ENCODE measurements at places on chromosomes 12 and 14.

DNA sequence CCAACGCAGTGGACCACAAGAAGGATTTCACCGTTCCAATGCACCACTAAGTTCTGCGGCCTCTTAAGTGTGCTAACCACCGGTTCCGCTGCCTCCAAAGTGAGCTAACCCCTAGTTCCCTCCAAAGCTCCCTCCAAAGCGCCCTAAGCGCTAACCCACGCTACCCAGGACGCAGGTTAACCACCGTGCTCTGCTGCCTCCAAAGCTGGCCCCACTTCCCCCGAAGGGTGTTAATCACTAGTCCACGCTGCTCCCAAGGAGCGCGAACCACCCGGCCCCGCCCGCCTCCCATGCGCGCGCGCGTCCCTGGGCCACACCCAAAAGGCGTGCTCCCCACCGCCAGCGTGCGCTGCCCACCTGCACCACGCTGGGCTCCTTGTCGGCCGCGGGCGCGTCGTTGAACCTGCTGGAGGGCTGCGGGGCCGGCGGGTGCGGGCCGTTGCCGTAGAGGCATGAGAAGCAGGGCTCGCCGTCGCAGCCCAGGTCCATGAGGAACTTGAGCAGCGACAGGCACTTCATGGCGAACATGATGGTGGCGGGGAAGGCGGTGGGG is 11.7 kb downstream of the FAM181A start:
- no peak for DNase-seq

DNA sequence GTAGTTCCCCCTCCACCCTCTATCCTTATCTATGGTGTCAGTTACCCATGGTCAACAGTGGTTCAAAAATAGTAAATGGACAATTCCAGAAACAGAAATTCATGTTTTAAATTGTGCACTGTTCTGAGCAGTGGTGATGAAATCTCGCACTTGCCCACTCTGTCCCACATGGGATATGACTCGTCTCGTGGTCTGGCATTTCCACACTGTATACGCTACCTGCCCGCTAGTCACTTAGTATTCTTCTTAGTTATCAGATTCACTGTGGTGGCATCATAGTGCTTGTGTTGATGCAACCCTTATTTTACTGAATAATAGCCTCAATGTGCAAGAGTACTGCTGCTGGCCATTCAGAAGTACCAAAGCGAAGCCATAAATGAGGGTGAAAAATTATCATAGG is 507.0 kb downstream of the SNAPC1 start:
- no peak for DNase-seq

DNA sequence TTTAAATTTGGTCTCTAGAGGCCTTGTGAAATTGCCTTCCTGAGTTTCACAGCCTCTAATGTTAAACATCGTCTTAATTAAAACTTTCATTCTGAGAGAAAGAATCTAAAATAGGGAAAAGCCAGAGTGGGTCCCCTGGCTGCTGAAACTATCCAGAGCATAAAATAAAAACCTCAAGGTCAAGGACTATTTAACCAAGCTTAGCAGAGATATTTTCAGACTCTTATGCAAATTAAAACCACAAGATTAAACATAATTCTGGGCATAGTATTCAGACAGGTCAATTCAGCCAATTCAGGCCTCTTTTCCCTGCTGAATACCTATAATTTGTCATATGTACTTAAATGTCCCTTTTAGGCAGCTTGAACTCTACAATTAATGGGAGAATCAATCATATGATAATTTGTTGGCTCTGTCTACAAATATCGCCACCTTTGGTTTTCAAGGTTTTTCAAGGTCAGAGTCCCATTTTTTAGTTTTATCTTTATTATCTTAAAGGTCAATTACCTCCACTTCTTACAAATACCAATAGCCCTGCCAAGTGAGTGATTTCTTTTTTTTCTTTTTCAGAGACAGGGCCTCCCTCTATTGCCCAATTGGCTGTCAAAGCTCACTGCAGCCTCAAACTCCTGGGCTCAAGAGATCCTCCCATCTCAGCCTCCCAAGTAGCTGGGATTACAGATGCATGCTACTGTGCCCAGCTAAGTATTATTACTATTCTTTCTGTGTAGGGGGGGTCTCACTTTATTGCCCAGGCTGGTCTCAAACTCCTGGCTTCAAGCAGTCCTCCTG is 257.1 kb downstream of the PHLDA1 start:
- DNase-seq, result no peak

DNA sequence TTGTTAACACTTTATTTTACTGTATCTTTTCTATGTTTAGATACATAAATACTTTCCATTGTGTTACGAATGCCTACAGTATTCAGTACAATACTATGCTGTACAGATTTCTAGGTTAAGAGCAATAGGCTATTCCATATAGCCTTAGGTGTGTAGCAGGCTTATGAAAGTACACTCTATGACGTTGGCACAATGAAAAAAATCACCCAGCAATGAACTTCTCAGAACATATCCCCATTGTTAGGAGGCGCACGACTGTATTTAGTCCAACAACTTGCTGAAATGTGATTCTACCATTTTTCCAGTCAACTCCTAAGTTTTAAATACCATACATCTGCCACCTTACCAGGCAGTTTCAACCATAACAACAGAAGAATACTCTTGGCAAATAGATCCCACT is 1.8 kb downstream of the PARP11 start:
- no peak for DNase-seq

DNA sequence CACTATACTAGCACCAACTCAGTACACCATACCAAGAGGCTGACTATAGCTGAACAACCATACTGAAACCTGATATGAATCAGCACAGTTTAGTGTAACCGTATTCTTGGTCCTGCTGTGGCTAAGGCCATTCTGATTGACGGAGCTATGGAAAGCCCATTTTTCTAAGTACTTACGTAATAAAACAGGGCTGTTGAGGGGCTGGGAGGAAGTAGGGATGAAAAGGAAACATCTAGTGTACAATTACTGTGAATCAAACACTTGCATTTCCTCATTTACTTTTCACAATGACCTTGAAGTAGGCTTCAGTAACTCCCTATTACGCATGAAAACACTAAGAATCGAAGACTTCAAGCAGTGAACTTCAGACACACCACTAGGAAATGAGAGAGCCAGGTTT is 198.2 kb downstream of the BTG1 start:
- no peak for DNase-seq

GRCh38 chr14:94868772-94869072 is 98.8 kb upstream of the GSC start:
- no peak for DNase-seq

DNA sequence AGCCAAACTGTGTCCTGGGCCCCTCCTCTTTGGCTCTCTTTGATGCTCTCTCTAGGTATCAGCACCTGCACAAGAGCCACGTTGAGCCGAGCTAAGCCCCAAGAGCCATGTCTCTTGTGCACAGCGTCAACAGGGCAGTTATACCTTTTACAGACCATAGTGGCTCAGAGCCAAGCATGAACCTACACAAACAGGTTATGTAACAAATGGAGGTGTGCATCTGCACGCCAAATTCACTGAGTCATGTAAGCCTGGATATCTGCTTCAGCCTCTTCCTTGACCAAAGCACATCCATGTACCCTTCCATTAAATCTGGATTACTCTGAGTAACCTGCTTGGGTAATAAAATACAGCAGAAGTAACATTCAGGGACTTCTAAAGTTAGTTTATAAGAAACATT is 509.7 kb downstream of the NAV3 start:
- no peak for DNase-seq

DNA sequence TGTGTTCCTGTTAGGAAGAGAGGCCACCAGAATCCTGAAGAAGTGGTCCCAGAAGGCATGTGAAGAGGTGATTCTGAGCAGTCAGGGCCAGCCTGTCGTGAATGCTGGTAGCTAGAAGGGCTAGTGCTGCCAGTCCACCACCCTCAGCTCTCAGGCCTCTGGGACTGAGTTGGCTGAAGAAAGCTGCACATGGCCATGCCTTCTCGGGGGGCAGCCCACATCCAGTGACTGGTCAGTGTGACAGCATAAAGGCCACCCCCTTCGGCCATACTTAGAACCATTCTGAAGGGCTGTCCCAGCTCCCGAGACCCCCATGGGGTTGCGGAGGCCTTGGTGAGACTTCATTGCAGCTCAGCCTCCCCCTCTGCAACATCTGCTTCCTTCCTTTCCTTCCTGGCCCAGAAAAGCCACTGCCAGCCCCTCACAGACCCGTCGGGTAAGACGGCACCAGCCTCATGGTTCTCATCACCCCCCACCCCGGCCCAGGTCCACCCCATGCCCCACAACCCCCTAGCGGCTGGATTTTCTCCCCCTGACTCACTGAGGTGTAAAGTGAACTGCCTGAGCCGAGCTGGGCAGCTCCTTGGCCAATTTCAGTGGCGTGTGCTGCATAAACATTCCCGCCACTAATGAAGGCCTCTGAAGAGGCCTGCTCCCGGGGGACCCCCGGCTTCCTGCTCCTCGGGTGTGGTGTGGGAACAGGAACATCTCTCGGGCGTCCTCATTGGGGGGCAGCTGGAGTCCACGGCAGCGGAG is 49.5 kb upstream of the DIO3 start:
- DNase-seq, result no peak

- DNase-seq, result no peak
Measured at GRCh38 chr12:128743916-128744315, 79.8 kb downstream of the SLC15A4 start.

DNA sequence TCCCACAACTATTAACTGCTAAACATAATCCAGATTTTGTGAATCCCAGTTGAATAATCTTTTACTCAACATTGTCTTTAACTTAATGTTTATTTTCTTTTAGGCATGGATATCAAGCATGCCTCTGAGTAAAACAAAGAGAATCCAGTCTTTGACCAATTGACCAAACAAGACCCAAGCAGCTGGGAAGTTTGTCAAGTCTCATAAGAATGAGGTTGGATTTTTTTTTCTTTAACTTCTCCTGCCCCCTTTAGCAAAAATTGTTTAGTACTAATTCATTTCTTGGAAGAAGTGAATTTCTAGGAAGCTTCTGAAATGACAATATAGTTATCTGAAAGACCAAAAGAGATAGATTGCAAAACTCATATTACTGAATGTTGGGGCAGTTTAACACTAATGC is 89.9 kb downstream of the OTOGL start:
- no peak for DNase-seq
